ENCODE measurements at places on chromosomes 7 and 10. TPM values are rescaled to one million over a fixed set of nuclear protein-coding genes. Genes with fewer than 3 reads are reported as not detected.

ZNF804B gene
- not detected for polyA plus RNA-seq

PPP1R17 gene
- polyA plus RNA-seq: not detected

AMPH gene
- 1.2 TPM for polyA plus RNA-seq

RNF133 gene
- not detected for polyA plus RNA-seq

CLEC5A gene
- not detected for polyA plus RNA-seq

LBX1 gene
- not detected for polyA plus RNA-seq

SLC13A1 gene
- not detected for polyA plus RNA-seq

ZP3 gene
- polyA plus RNA-seq: 2.5 TPM

CUBN gene
- 0.20 TPM for polyA plus RNA-seq

TEX47 gene
- polyA plus RNA-seq: not detected

ZNF467 gene
- polyA plus RNA-seq: 16.9 TPM

RASSF4 gene
- 32.7 TPM for polyA plus RNA-seq

KCNIP2 gene
- 12.0 TPM for polyA plus RNA-seq

CTTNBP2 gene
- 3.4 TPM for polyA plus RNA-seq
